Activated CD8-positive, alpha-beta memory T cell treated with anti-CD3 and anti-CD28 coated beads for 4 hours (primary cell): ENCODE measurements at places on chromosomes 1 and 21.

DNA sequence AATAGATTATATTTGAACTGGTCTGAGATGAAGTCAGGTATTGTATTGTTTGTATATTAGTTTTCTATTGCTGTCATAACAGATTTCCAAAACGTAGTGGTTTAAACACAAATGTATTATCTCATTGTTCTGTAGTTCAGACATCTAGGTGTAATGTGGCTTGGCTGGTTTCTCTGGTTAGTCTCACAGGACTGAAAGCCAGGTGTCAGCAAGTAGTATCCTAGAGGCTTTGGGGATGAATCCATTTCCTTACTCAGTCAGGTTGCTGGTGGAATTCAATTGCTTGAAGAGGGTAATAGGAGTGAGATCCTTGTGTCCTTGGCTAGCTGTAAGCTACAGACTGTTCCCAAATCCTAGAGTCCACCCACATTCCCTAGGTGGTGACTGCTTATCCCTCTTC lies 675.8 kb downstream of the NCAM2 start:
- DNase-seq, result no peak

- DNase-seq, result no peak
Observed at GRCh38 chr1:38784452-38785284, 74.9 kb downstream of the RRAGC start.

DNA sequence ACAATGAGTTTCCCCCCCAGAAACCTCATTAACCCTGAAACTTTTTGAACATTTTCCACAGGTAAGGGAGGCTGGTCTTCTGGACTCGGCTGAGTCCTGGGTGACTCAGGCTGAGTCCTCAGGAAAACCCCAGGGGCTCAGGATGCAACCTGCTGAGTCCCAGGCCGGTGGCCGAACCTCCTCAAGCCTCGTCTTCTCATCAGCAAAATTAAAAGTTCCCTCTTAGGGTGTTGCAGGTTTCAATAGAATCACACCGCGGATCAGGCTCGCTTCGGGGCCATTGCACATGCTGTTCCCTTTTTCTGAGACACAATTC lies 35.0 kb upstream of the GRHL3 start:
- no peak for DNase-seq

- DNase-seq, result no peak
Observed at GRCh38 chr1:84060781-84061180, 61.8 kb upstream of the TTLL7 start.

GRCh38 chr1:226548256-226549093 lies at the start of gene STUM:
STUM (plus strand) TSS chr1:226548764; CDS start chr1:226548905, 141 bp downstream.
- no peak for DNase-seq

DNA sequence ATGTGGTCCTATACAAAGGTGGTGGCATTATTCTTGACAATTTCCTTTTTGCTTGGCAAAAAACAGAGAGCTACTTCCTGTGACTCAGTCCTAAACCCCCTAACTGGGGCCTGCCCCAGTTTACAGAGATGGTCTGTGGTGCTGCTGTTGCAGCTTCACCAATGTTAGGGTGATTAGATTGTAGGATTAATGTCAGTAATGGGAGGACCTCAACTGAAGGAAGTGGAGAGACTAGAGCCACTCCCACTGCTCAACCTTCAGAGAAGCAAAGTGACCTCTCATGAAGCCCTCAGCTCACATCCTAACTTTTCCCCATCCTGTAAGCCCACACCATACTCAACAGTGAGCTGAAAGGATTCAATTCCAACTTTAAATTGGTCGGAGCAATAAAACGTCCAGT lies 3.6 kb downstream of the S100A6 start:
- DNase-seq, result no peak

- DNase-seq, result no peak
Observed at GRCh38 chr21:27129215-27129614, 162.3 kb upstream of the ADAMTS5 start.

DNA sequence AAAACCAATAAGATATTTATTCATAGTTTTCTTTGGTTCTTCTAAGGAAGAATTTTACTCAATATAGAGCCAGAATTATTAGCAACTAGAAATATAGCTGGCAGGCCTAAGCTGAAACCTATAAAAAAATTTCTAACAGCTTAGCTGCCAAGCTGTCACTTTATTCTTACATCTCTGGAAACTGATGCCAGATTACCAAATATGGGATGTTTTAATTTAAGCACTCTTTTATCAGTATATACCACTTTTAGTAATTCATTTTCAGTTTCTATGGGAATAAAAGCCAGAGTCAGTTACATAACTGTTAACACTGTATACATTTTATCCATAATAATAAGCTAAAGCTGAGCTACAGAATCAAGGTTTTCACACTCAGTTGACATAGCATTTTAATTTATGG lies 68.7 kb upstream of the MPC2 start:
- no peak for DNase-seq

- DNase-seq, result peak; percentile 46
Observed at GRCh38 chr1:166975361-166976129, at the start of gene ILDR2. ILDR2 (minus strand) TSS chr1:166975540; CDS start chr1:166975268, 272 bp downstream.

DNA sequence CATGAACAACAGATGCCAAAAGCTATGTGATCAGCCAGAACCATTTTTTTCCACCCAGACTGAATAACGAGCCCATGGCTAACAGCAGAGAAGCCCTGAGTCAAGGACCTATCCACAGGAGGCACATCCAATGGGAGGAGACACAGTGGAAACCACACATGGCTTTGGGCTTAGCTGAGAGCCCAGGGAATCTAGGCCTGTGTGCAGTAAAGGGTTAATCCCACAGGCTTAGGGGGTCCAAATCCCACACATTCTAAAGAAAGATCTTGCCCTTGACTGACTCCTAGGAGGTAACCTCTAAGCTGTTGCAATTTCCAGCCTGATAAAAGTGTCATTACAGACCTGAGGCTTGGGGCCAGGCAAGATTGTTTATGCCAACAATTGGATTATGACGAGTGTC lies 194.5 kb downstream of the DSCAM start:
- DNase-seq, result no peak

DNA sequence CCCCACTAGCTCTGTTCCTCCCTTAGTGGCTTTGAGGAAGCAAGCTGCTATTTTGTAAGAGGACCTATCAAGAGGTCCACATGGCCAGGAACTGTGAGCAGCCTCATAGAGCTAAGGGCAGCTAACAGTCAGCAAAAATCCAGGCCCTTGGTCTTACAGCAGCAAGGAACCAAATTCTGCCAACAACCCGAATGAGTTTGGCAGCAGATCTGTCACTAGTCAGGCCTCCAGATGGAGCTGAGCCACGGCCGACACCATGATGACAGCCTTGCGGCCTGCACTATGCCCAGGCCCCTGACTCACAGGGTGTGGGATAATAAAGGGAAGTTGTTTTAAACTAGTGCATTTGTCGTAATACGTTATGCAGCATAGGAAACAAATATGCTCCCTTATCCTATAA lies 28.0 kb upstream of the H3-3A start:
- DNase-seq, result no peak

DNA sequence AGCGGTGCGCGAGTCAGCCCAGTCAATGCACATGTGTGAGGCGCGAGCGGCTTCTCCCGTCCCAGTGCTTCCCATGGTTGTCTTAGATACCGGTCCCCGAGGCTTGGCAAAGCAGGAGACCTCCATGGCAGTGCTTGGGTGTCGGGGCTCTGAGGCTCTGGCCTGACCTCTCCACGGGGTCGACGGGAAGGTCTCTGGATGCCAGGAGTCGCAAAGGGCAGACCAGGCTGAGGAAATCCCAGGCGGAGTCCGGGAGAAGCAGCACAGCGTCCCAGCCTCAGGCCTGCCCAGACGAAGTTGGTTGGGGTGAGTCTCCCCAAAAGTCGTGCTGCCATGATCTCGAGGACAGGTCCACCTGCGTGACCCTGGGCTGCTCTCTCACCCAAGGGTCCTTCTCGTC lies 3881.6 kb downstream of the SRGAP2C start:
- no peak for DNase-seq

DNA sequence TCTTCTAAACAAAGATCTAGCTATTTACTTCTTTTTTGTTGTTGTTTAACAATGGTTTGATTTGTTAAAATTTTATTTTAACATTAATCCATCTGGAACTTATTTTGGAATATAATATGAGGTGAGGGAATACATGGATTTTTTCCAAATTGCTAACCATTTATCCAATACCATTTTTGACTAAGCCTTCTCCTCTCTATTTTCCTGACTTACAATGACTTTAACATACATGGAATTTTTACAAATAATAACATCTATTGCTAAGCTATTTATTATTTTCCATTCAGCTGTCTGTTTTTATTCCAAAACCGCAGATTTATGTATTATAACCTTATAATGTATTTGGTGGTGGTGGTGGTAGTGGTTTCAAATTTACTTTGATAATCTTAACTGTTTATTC lies 420.3 kb upstream of the ADGRL2 start:
- no peak for DNase-seq
